G401 (cell line): ENCODE measurements at places on chromosomes 6 and 20. TPM values are rescaled to one million over a fixed set of nuclear protein-coding genes. Genes with fewer than 3 reads are reported as not detected.

The GJA1 gene
- 316 and 402 TPM in 2 replicates for total RNA-seq

DNA sequence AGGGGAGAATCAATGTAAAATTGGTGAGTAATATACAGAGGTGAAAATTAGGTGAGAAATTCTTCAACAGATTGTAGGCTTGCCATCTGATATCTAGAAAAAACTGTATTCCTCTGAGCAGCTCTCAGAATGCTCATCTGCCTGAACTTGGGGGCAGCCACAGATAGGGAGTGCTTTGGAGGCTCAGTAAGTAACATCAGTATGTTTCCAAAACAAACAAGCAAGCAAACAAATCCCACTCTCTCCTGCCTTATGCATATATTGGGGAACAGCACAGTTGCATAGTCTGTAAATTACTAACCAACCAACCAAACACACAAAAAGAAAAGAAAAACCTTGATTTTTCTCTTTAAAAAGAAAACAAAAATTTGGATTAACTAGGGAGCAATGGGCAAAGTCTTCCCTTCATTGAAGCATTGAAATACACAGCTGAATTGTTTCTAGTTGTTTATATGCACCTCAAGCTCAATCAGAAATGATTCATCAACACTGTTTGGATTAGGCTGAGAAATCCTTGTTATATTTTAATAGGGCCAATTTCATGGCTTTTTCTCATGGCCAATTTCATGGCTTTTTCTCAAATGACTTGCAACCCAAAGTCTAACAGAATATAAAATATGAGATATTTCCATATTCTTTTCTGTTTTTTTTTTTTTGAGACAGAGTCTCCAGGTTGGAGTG lies 50.1 kb upstream of the DEK start:
- DNase-seq, result no peak

DNA sequence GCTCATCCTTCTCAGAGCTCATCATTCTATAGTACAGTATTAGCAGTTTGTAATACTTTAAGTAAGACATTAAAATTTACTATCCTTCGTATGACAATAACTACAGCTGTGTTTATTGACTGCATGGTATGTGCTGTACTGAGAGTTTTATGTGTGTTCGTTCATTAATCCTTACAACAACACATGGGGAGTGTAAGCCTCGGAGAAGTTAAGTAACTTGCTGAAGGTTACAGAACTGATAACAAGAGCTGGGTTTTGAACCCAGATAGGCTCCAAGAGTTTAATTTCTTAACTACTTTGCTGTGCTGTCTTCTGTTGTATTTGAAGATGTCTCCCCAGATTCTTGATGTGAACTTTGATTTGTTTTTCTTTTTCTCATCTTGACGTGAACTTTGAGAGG lies 23.7 kb downstream of the BRPF3 start:
- no peak for DNase-seq

- DNase-seq, result no peak
Observed at GRCh38 chr6:99364026-99364425, 14.6 kb upstream of the FAXC start.

- peak; percentile 99 for DNase-seq
Observed at GRCh38 chr6:150876598-150876997, 11.1 kb downstream of the MTHFD1L start.

GRCh38 chr6:72032086-72032485 lies 145.7 kb downstream of the RIMS1 start:
- DNase-seq, result peak; percentile 38

The KCNQ2 gene
- 133 and 160 TPM in 2 replicates for total RNA-seq

- DNase-seq, result no peak
Observed at GRCh38 chr6:13614126-13614925, 809 bp upstream of the NOL7 start.

The WFDC10A gene
- total RNA-seq, result not detected in 2 replicates

The LPA gene
- not detected in 2 replicates for total RNA-seq

DNA sequence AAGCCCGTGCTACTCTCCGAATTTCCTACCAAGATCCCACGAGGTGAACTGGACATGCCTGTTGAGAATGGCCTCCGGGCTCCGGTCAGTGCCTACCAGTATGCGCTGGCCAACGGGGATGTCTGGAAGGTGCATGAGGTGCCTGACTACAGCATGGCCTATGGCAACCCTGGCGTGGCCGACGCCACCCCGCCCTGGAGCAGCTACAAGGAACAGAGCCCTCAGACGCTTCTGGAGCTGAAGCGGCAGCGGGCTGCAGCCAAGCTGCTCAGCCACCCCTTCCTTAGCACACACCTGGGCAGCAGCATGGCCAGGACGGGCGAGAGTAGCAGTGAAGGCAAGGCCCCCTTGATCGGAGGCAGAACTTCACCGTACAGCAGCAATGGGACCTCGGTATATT lies 8.0 kb upstream of the FAM83D start:
- no peak for DNase-seq

The CARMIL1 gene
- total RNA-seq, result 0.20 and 0.37 TPM in 2 replicates

GRCh38 chr6:93675856-93676417 lies 256.6 kb upstream of the EPHA7 start:
- no peak for DNase-seq
